Suppressor macrophage treated with lipopolysaccharide for 1 hour (primary cell): ENCODE measurements at places on chromosomes 6 and 20.

DNA sequence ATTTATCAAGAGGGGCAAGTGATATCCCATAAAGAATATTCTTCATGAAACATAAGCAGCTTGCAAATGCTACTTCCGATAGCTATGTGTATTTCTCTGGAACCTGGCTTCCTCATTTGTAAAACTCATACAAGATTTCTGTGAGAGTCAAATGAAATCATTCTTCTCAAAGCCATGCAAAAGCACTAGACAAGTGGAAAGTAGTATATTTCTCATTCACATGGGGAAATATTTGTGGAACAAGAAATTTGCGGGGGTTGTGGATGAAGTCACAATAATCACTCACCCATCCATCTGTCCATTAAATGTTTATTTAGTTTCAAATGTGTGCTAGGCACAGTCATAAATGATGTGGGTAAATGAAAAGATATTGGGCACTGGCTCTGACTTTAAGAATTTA is 150.5 kb downstream of the IPCEF1 start:
- DNase-seq = peak; percentile 38

DNA sequence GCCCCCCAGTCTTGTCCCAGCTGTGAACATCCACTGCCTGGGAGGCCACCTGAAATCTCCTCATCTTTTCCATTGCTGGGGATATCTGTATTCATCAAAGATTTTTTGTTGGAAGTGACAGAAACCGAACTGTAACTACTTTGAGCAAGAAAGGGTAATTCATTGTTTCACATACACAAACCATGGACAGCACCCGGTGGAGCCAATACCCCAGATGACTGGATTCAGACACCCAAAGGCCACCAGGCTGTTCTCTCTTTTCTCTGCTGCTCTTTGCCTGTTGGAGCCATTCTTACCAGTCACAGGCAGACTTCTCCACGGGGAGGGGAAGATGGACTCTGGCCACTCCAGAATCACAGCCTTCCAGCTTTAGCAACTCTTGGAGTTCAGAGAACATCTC is 11.7 kb upstream of the RALY start:
- DNase-seq = no peak

DNA sequence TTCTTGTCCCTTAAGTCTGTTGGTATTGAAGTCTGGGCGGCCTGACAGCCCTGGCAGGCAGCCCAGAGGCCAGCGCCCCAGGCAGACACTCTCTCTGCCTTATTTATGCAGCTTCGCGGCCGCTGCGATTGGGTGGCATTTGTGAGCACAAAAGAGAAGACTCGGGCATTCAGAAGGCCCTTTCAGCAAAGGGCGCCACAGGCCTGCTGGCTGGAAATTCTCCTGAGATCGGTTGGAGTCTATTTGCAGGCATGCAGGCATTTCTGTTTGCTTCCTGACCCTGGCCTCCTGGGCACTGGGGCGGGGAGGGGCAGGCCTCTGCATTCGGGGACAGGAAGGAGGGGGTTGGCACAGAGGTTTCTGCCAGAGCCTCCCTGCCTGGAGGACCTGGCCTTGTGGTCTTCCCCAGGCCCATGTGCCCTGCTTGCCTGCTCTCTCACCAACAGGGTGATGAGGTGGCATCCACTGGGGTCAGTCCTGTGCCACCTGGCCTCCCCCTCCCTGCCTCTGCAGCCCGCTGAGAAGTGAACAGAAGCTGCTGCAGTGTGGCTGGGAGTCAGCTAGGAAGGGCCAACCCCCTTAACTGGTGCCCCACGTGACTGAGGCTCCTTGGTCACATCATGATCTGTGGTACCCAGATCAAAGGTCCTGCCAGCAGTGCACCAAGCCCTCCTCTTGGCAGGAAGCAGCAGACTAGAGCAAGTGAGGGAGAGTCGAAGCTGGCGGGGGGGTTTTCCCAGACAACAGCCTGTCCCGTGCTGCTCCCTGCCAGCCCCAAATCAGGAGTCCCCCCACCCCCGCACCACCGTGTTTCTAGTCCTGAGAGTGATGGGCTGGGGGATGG is 16.6 kb upstream of the CCDC167 start:
- peak; percentile 44 for DNase-seq

DNA sequence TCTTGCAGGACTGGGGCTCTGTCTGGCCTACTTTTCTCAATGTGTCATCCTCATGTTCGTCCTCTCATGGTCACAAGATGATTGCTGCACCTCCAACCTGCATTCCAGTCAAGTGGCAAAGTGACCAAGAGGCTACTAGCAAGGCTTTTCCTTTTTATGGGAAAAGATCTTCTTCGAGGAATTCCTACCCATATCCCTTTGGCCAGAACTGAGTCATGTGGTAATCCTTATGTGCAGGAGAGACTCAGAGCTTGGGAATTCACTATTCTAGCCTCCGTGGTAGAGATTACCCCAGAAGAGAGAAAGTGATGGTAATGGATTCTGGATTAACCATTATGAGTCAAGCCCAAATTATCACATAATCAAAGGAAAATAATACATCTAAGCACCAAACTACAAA is 162.7 kb downstream of the KCNQ5 start:
- DNase-seq = no peak

DNA sequence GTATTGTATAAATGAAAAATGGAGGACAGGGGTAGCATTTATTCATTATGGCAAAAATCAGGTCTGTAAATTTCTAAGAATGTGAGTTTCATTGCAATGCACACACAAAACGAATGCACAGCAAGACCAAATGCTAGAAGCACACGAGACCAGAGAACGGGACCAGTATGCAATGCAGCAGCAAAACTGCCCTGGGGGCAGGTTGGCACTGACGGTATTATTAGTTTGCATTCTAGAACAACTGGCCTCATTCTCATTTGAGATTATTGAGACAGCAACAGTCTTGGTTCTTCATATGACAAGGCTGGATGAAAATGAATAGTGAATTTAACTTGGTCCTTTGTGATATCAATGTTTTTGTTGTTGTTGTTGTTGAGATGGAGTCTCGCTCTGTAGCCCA is 9.0 kb upstream of the MTRES1 start:
- no peak for DNase-seq

DNA sequence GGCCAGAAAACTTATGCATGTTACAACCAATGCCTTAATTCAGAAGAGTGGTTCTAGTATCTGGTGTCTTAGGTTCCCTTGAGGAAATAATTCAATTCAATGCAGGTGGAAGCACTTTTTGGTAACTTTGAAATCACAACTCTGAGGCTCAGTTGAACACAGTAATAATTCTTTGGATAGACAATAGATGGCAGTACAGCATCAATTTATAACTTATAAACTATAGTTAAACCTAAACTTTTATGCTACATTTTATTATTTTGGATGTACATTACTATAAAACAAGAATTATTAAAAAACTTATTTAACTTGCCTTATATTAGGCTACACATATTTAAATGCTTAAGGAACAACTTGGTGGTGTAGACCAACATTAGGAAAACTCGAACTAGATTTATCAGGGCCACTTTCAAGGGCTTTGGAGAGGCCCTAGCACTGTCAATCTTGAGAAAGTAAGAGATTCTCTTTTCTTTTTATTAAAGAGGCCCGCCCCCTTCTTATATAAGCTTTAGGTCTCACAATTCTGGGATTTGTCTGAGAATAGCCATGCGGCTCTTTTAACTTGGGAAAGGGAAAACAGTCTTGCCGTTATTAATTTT is 85.9 kb downstream of the CRYBG1 start:
- no peak for DNase-seq

GRCh38 chr6:45699663-45700062 is 316.0 kb downstream of the CLIC5 start:
- no peak for DNase-seq

DNA sequence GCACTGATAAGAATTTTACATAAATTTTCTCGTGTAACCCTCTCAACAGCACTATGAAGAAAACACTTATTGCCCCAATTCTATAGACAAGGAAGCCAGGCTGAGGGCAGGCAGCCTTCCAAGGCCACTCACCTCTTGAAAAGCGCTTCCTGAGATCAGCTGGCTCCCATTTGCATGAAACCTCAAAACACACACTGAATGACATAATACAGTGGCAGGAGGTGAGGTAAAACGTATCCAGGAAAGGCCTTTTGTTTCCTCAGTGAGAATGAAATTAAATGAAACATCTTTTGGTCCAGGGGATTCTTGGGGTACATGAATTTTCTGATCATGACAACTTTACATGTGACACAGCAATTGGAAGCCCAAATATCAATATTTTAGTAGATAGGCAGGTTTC is 112.5 kb downstream of the WDR27 start:
- no peak for DNase-seq

DNA sequence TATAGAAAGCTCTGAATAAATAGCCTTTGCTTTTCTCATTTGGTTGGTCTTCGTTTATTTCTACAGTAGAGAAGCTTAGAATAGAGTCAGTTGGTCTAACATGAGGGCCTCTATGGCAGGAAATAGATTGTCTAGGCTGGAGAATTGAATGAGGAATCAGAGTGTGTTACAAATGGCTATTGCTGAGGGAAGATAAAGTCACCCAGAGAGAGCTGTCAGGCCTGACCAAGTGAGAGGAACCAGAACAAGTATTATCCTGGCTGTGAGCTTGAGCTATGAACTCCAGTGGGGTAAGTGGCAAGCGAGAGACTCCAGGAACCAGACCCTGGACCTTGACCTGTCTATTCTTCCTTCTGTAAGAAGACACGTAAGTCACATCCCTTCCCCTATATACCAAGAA is 353.1 kb downstream of the CD83 start:
- DNase-seq = no peak

DNA sequence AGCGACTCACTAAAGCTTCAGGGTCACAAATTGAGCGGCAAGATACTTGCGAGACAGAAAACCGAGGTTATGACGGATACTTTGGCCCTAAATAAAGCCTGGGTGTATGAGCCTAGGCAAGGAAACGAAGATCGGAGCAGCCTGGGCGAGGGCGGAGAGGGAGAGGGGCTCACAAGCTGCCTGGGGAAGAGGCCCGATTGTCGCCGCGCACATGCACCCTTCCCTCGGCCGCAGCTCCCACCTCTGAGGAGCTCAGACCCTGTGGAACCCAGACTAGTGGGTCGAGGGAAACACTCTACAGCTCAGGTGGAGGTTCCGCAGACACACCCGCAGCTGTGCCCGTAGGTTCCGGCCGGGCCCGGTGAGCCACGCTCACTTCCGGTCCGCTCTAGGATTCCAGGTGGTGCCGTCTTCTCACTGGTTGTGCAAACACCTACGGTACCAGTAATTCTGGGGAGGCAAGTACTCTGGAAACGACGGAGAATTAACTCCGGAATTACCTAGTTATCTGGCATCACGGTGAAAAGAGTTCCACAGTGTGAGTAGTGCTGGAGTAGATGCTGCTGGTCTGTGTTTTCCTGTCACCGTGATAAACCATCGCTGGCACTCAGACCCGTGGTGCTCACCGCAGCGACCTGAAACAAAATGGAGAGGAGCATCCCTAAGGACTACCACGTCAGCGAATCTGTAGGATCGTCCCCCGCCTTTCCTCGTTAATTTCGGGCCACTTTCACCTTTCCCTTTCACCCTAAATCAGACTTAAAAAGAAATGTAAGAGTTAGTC is 61.5 kb downstream of the GPX5 start:
- DNase-seq = no peak
